ENCODE measurements at places on chromosomes 7 and 10.
A peak's percentile ranks its signal among the peaks of the same experiment; 100 is the strongest.

GRCh38 chr7:64863969-64864368, 39.1 kb upstream of the ZNF273 start:
- DNase-seq, result no peak

DNA sequence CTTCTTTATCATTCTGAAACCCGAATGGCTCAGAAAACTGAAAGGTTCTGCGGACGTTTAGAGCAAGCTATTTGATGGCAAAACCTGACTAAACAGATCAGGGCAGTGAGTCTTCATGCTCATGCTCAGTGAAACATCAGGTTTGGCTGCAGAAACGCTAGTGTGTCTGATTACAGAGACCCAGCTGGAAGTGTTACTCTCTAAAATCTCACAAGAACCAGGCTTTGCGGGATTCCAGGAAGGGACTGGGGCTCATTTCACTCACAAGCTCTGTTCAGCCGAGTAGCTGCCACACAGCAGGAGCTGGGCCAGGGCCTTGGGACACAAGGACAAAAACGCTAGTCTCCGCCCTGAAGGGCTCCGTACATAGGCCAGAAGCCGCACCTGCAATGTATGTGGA, 2.9 kb downstream of the PITRM1 start:
- DNase-seq, result no peak

- DNase-seq, result no peak
Measured at GRCh38 chr10:113128450-113129070, 178.5 kb downstream of the TCF7L2 start.

GRCh38 chr10:75616076-75616475, 184.7 kb downstream of the LRMDA start:
- DNase-seq, result no peak

GRCh38 chr7:28338041-28338440, 74.3 kb upstream of the CREB5 start:
- DNase-seq, result no peak

GRCh38 chr10:86540016-86540415, 18.4 kb upstream of the WAPL start:
- DNase-seq, result no peak

DNA sequence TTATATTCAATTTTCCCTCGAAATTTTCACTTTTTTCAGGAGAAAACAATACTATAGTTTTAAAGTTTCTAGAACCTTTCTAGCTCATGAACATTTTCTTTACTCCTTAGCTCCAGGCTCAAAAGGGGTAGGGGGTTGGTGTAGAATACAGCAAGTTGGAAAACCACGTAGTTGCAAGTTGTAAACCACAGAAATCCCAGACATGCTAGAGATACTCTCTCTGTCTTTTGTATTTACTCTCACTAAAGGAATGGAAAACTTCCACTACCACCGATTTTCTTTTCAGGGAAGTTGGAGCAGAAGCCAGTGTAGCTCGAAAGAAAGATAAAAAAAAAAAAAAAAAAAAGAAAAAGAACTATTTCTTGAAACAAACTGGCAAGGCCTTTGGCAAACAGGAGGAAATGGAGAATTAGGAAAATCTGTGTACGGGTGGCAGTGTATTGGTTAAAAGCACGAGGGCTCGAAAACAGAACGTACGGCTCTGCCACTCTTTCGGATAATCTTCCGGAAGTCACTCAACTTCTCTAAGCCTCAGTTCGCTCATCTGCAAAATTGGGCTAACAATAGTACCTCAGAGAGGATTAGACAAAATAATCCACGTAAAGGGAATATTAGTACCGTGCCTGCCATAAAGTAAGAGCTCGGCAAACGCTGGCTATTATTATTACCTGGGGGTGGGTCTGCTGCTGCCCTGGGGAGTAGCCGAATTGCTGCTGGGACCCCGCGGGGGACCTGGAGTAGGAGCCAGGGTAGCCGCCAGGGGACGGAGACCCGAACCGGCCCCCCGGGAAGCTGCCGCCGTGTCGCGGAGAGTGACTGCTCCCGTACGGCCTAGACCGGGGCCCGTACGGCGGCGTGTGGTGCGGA, 628 bp downstream of the MPLKIP start:
- no peak for DNase-seq

DNA sequence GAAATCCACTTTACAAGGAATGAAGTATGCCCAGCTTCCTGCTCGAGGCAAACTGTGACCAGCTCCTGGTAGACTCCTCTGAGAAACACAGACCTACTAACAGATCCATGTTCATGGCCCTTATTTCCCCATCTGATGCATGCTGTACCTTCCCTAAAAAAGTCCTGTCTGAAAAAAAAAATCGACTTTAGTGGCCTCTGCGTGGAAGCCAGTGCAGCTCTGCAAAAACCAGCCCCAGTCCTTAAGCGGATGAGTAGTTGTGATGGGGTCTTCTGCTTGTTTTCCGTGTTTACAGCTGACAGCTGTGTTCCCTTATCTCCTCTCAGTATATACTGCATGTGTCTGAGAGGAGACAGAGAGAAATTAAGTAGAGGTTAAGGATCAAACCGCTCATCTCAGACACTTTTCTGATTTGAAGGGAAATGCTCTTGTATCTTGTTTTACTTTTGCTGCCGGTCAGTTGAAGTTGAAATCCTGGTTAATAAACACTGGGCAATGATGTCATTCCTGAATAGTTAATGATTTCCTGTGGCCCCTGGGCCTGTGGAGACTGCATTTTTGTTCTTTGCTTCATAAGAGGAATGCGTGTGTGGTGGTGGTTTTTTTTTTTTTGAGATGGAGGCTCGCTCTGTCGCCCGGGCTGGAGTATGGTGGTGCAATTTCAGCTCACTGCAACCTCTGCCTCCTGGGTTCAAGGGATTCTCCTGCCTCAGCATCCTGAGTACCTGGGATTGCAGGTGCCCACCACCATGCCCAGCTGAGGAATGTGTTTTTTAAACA, 67.6 kb downstream of the DOCK1 start:
- DNase-seq, result no peak

- no peak for DNase-seq
Measured at GRCh38 chr7:568031-568951, 48.6 kb upstream of the PDGFA start.

GRCh38 chr7:47771336-47771989, 176.8 kb downstream of the PKD1L1 start:
- no peak for DNase-seq

GRCh38 chr10:74418285-74418872, 267.4 kb downstream of the ADK start:
- peak; percentile 97 for DNase-seq

GRCh38 chr7:151756076-151756731, 120.7 kb downstream of the PRKAG2 start:
- DNase-seq, result no peak

DNA sequence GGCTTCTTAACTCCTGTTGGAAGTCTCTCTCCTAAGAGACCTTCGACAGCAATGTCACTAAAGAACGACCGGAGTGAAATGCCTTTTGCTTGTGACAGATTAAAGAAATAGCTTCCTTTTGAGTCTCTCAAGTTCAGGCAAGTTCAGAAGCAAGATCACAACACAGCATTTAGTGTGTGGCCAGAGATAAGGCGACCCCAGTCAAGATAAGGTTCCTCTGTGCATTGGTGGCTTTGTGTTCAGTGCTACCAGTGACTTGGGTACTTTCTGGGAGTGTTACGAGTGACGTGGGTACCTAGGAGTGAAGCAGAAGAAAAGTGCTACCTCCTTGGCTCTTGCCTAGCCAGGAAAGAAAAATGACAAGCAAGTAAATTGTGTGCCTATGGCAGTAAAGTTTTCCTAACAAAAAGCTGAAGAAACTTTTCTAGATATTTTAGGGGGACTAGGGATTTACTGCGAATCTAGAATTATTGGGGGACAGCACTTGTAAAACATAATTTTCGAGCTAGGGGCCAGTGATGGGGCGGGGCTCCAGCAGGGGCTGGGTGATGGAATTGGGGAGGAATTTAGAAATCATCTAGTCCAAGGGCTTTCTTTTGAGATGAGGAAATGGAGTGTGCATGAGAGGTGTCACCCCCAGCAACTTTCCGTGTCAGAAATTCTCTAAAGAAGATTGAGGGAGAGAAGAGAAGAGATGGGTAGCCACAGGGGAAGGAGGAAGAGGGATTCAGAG, 191.9 kb upstream of the LYZL2 start:
- DNase-seq, result no peak

GRCh38 chr10:36778651-36779050, 346.7 kb upstream of the ANKRD30A start:
- no peak for DNase-seq

- DNase-seq, result no peak
Measured at GRCh38 chr7:26329520-26330255, 38.0 kb downstream of the SNX10 start.

DNA sequence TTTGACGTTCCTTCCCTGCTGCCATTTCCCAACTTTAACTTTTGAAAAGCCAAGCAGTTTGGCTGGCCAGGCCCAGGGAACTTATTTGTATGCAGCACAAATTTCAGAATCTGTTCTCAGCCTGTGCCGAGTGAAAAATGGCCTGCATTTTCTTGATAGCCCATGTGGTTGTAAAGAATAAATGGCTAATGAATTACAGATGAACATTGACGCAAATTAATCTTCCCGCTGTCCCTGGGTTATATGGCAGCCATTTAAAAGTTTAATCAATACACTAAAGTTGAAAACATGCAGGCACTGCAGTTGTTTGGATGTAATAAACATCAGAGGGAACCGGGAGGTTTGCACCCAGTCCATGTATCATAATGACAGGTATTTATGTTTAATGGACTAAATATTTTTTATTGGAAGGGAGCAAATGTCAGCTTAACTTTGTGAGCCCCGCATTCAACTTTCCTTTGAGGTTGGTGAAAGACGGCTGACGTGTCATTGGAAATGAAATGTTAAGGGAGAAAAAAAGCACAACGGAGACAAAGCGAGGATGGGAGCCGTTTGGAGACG, 1092.4 kb downstream of the LRMDA start:
- DNase-seq, result no peak

DNA sequence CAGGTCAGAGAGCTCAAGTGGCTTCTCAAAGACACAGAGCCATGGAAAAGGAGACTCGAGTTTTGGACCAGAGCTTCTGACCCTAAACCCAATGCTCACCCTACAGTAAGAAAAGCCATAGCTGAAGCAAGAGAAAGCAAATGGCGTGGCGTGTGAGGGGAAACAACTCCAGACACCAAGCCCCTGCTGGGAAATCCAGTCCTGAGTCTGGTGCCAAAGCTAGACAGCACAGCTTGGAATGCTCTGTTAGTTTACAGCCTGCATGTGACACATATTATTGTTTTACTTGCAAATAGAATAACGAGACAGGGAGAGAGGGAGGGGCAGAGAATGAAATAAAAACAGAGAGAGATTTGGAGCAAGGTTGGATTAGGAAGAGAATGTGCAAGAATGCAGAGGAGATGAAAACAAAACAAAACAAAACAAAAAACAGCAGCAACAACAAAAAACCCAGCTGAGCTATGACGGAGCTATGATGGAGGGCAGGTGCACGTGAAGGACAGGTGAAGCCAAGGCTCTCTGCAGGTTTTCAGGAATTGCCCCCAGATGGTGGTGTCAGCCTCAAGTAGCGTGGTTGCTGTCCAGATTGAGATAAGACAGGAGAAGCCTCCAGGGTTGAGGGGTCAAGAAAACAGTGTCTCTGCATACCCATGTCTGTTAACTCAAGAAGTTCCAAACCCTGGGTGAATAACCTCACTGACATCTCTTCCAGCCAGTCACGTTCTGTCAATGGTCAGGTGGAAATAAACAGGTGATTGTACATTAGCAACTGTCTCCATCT, 69.7 kb upstream of the LRRC18 start:
- DNase-seq, result no peak

- no peak for DNase-seq
Measured at GRCh38 chr7:134362587-134363483, 46.1 kb upstream of the SLC35B4 start.

GRCh38 chr7:128791972-128792327, 182 bp downstream of the CCDC136 start:
- no peak for DNase-seq

DNA sequence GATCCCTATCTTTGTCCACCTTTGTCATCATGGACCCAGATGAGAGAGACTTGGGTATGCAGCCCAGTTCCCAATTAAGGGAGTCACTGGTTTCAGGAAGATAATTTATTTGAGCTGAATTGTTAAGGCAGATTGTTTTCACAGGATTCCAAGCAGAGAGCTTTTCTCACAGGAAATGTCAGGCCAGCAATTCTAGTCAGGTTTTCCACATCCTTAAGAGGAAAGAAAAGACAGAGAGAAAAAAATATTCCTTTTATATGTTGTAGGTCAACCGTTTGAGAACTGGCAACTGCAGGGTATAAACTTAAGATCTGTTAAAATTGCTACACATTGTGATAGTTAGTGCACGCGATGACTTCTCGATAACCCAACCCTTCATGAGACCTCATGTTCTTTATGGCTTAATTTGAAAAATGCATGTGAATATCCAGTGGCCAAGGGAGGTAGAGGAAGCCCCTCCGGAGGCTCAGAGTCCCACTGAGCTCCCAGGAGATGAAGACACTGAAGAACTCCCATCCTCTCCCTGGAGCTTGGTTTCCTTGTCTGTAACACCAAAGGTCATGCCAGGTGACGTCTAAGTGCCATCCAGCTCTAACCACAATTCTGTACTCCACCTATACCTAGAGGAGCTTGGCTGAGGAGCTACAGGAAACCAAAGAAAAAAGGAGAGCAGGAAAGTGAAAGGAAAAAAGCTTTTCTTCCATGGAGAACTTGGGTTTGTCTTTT, 45.6 kb downstream of the MINDY4 start:
- no peak for DNase-seq

DNA sequence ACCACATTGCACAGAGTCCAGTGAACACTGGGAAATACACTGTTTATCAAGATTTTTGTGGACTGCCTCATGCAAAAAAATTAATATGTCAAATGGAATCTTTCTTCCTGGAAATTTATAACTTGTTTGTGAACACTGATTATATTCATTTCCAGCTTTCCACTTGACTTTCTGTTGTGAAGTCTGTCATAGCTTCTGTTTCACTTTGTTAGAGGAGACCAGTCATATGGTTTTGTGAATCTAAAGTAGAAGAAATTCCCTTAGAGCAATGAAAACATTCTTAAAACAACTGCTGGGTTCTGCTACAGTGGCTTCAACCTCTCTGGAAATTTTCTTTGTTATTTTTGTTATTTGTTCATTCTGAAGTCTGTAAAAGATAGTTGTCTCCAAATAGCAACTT, 349.5 kb upstream of the NFE2L3 start:
- no peak for DNase-seq

DNA sequence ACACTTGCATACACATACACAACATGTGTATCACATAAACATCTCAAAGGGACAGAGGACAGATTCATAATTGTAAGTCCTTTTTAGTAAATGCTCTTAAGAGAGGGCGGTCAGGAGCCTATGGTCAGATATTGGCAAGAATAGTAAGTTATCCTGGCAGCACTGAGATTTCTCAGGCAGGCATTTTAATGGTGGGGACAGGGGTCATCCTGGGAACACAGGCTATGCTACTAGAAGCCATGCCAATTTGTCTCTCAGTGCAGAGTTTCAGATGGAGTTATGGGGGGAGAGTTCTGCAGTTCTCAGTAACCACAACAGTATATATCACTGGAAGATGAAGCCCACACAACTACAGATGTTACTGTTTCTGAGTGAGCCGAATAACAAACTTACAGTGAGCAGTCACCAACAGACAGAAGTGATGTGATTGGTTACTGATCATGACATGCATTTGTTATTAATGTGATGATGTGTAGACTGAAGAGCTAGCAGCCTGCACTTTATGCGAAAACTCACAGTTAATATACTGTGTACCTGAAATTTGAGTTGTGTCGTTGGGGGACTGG, 16.4 kb downstream of the ZNF487 start:
- DNase-seq, result no peak
